ENCODE measurements at places on chromosomes 7 and 10.

DNA sequence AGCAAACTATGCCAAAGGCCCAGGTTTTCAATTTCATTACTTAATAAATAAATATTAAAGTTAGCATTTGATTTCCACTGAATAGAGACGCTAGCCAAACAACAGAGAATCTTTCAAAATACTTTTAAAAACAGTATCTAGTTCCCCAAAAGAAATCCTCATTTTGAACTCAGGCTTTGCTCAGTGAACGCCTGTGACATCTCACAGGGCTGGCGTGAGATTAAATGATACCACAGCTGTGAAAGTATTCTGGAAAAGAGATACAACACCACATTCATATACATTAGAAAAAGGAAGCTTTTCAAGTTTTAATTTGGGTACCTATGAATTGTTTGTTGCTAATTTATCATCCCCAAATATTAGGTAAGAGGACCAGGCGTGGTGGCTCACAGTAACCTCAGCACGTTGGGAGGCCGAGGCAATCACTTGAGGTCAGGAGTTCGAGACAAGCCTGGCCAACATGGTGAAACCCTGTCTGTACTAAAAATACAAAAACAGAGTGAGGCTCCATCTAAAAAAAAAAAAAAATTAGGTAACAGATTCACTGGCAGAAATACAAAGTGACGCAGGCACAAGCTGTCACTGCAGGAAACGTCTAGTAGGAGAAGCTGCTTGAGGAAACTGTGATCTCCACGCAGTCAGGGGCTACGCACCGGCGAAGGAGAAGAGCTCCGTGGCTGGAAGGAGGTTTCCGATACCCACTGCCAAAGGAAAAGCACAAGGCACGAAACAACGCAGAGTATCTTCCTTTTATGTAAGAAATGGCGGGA, 50.0 kb downstream of the AMZ1 start:
- DNase-seq = peak; percentile 57
- H3K27ac ChIP-seq = no peak overlapping the region
- no peak overlapping the region for H3K4me3 ChIP-seq

GRCh38 chr7:28041508-28042314, 138.9 kb downstream of the JAZF1 start:
- no peaks in the 10 kb centered on the region for H3K36me3 ChIP-seq
- no peak overlapping the region for H3K4me3 ChIP-seq
- H3K27ac ChIP-seq = no peak overlapping the region

DNA sequence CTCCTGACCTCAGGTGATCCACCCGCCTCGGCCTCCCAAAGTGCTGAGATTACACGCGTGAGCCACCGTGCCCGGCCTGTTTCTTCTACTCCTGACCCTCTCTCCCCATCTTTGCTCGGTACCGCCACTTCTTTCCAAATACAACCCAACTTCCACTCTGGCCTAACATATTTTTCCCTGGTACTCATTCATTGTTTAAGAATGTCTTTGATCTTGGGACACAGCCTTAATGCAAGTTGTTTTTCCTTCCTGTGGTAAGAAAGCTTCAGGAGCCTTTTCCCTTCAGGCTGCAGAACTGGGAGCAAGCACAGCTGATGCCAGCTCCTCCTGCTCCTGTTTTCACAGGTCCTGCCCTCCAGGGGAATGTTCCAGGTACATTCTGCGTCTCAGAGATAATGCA, 13.7 kb downstream of the CALML3 start:
- H3K36me3 ChIP-seq = no peaks in the 10 kb centered on the region
- peak; percentile 17 for DNase-seq
- H3K4me1 ChIP-seq = peaks cover 43% of the 10 kb centered on the region
- H3K27ac ChIP-seq = peak overlapping the region; percentile 72

DNA sequence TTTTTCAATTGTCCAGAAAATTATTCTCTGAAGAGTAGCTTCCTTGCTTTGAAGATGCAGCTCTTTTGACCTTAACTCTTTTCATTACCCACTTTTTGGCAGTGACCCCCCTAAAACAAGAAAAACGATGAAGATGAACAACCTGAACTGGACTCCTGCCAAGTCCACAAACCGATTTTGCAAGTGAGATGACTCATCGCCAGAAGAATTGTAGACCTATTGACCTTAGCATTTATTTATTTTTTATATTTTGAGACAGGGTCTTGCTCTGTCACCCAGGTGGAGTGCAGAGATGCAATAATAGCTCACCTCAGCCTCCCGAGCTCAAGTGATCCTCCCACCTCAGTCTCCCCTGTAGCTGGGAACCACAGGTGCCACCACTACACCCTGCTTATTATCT, 859.2 kb downstream of the GATA3 start:
- no peaks in the 10 kb centered on the region for H3K27me3 ChIP-seq
- H3K36me3 ChIP-seq = no peaks in the 10 kb centered on the region
- no peak for DNase-seq
- no peaks in the 10 kb centered on the region for H3K4me1 ChIP-seq

DNA sequence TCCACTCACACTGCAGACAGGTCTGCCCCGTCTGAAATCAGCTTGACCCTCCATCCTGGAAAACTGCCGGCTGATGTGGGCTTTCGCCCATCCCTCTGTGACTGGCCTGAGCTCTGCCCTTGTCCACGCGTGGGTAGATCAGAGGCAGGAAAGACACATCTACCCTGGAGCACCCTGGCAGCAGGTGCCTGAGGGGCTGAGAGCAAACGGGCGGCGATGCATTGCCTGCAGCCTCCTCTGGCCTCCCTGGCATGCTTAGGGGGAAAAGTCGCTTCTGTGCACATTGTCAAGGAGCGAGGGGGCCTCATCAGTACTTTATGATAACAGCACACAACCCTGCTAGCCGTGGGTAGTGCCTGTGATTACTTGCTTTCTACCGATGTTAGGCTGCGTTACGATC, 109.4 kb downstream of the ADARB2 start:
- no peak for DNase-seq
- H3K36me3 ChIP-seq = no peaks in the 10 kb centered on the region
- H3K27me3 ChIP-seq = no peaks in the 10 kb centered on the region
- H3K4me1 ChIP-seq = no peaks in the 10 kb centered on the region
- no peak overlapping the region for H3K27ac ChIP-seq

DNA sequence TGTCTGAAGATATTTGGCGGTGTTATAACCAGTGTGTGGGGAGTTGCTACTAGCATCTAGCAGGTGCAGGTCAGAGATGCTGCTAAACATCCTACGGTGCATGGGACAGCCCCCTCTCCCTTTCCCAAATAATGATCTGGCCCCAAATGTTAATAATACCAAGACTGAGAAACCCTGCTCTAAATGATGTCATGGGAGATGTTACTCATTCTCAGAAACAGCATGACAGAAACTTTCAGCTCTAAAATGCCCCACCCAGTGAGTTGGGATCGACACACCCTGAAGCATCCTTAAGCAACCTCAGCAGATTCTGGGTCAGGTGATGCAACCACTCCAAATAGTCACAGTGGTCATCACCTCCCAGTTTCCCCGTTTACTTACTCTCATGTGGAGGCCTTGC, 108.8 kb upstream of the MPP7 start:
- H3K36me3 ChIP-seq = no peaks in the 10 kb centered on the region
- H3K4me1 ChIP-seq = no peaks in the 10 kb centered on the region
- H3K27me3 ChIP-seq = no peaks in the 10 kb centered on the region
- no peak overlapping the region for H3K4me3 ChIP-seq
- no peak overlapping the region for H3K27ac ChIP-seq
- no peak for DNase-seq

GRCh38 chr10:30456266-30456665, 22.3 kb downstream of the MAP3K8 start:
- DNase-seq = peak; percentile 32
- peak overlapping the region; percentile 76 for H3K27ac ChIP-seq
- H3K27me3 ChIP-seq = no peaks in the 10 kb centered on the region
- peaks cover 69% of the 10 kb centered on the region for H3K4me1 ChIP-seq
- no peak overlapping the region for H3K4me3 ChIP-seq
- H3K36me3 ChIP-seq = peaks cover 56% of the 10 kb centered on the region

GRCh38 chr10:53573498-53573897, 800.9 kb upstream of the MBL2 start:
- no peaks in the 10 kb centered on the region for H3K4me1 ChIP-seq
- H3K27ac ChIP-seq = no peak overlapping the region
- no peaks in the 10 kb centered on the region for H3K36me3 ChIP-seq
- no peaks in the 10 kb centered on the region for H3K27me3 ChIP-seq
- DNase-seq = no peak

DNA sequence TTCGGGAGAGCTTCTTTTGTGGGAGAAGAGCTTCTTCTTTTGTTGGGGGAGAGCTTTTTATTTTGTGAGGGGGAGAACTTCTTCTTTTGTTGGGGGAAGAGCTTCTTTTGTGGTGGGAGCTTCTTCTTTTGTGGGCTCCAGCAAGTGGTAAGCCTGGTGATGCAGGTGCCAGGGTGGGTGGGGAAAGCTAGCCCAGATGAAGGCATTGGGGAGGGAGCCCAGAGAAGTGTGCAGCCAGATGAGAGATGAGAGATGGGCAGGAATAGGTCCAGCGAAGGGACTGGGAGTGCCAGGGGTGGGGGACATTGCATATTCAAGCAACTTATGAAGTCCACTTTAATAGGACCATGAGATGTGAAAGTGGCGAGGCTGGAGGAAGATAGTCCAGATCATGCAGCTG, 9.7 kb downstream of the ADRA2A start:
- DNase-seq = no peak
- no peaks in the 10 kb centered on the region for H3K4me1 ChIP-seq
- H3K27me3 ChIP-seq = peaks cover 14% of the 10 kb centered on the region

DNA sequence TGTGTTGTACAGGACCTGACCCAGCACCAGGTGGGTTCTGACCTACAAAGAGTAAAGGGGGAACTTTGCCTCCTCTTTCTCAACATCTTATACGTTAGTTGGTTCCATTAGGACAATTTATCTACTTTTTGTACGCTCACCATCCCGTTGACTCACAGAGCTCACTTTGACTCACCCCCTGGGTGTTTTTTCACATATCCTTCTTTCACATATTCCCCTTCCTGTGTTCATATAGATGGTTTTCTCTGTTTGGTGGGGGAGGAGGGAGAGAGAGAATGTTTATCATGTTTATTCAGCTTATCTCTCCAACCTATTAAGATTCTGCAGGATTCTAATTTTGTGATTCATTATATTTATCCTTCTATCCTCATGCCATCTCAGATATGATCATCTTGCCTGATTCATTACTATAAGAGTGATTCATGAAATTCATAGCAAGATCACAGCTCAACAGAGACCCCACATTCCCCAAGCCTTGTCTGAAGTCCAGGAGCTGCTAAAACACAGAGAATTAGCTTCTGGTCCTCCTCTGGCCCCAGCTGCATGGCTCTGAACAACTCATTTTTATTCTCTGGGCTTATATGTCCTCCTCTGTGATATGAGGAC, 37.2 kb downstream of the PRSS2 start:
- H3K36me3 ChIP-seq = no peaks in the 10 kb centered on the region
- no peaks in the 10 kb centered on the region for H3K4me1 ChIP-seq
- no peak for DNase-seq
- H3K4me3 ChIP-seq = no peak overlapping the region
- H3K27me3 ChIP-seq = peaks cover 44% of the 10 kb centered on the region
- no peak overlapping the region for H3K27ac ChIP-seq

Measured in tibial artery (tissue), 4 donors.